Kidney glomerular epithelial cell (primary cell): ENCODE measurements at places on chromosomes 7 and 10.

GRCh38 chr7:23470330-23471105 lies at the start of gene IGF2BP3:
IGF2BP3 (minus strand) TSS chr7:23470491; CDS start chr7:23470110, 381 bp downstream.
- DNase-seq: no peak

DNA sequence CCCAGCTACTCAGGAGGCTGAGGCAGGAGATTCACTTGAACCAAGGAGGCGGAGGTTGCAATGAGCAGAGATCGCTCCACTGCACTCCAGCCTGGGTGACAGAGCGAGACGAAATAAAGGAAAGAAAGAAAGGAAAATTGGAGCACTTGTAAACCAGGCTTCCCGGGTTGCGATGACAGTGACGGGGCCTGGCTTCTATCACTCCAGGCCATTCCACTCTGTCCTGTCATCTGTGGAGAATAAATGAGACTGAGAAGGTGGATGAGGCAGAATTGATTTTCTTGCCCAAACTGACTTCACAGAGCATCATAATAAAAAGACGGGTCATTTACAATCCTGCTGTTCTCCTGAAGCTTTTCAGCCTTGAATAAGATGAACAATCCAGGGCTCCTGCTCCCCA lies 12.1 kb upstream of the KPNA7 start:
- no peak for DNase-seq

GRCh38 chr10:11285171-11285570 lies 267.5 kb downstream of the CELF2 start:
- DNase-seq: no peak

- DNase-seq: no peak
Observed at GRCh38 chr10:72692994-72693781, 1.2 kb downstream of the MCU start.

DNA sequence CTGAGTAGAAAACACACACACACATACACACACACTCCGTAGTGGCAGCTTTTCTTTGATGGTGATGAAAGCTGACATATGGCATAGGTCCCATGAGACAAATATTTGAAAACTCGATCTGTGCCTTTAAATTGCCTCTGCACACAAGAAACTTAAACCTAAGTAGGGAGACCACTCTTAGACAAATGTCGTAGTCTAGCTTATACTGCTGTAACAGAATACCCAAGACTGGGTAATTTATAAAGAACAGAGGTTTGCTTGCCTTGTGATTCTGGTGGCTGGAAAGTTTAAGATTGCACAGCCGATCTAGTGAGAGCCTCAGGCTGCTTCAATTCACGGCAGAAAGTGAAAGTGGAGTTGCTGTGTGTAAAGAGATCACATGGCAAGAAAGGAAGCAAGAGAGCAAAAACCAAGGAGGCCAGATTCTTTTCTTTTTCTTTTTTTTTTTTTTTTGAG lies 489.4 kb upstream of the SORCS1 start:
- peak; percentile 65 for DNase-seq

GRCh38 chr10:31677195-31678138 lies 251.2 kb downstream of the ARHGAP12 start:
- no peak for DNase-seq

DNA sequence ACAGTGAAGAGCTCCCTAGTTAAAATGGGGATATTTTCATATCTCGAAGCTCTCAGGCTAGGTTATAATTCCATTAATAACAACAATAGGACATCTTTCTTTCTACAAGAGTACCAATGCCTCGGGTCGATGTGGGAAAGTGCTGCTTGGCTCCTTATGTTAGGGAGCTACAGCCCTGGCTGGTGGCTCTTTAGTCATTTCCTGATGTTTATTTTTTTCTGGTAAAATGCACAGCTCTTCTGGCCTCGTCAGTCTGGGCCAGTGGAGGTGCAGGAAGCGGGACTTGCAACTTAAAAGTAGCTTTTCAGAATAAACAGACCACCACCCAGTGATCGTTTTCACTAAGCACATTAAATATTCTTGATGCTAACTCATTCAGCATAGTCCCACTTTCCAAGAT lies 58.3 kb downstream of the MKX start:
- no peak for DNase-seq

DNA sequence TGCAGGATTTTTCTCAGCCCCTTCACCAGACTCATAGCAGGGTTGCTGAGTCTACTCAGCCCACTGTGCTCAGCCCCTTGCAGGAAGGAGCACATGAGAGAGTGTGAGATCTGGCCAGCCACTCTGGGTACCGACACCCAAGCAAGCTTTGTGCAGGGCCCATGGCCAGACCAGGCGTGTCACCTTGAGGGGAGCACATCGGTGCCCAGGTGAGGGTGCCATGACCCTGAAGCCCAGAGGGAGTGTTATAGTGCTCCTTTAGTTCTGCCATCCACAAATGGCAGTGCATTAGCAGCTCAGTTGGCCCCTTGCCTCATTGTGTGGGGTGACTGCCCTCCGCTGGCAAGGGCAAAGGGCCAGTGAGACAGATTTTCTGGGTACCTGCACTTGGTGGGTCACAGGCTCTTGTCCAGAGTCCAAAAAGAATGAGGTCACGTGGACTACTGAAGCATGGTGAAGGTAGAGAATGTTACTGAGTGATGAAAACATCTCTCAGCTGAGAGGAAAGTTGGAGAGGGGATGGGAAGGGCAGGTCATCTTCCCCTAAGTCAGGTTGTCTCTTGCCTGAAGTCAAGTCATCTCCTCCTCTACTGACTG lies 181.8 kb downstream of the MACC1 start:
- no peak for DNase-seq

DNA sequence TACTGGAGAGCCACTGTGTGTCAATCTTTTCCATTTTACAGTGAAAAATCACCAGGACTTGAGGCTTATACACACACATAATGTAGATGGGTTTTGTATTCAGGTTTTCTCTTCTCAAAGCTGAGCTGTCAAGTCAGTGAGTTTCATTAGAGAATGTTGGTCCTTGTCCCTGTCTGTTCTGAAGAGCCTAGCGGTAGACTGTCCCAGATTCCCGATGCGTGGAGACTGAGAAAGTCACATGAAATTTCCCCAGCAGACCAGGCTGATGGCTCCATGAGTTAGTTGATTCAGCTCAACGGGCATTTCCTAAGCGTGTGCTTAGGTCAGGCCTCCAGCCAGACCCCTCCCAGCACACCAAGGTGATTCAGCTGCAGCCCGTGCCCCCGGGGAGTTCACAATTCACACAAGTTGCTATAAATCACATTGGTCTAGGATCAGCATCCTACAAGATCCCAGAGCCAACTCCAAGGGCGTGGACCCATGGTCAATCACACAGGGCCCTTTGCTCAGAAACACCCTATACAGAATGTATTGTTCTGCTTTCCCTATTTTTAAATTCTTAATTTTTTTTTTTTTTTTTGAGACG lies 17.2 kb downstream of the CHST15 start:
- no peak for DNase-seq

DNA sequence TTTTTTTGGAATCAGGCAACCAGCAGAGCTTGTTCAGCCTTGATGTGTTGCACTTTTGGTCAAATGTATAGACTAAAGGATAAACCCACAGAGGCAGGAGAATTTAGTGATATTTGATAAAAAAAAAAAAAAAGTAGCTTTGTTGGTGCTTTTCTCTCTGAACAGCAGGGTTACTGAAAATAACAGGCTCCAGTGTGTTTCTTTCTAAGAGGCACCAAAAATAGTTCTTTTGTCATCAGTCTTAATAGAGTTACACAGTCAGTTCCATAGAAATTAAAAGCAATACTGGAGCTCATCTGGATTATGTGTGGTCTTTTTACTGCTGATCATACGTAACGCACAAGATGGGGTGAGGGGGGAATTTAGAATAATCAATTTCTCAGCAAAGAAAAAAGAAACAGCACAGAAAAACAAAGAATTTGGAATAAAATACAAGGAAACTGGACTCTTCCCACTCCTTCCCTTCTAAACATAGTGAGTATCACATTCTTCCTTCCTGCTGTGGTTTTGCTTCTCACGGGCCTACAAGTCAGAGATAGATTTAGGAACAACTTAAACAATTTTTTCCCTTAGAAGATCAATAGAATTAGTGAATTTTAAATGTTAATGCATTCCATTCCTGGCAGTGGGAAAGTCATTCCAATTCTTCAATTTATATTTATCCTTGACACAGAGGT lies 178.8 kb upstream of the AKR1E2 start:
- DNase-seq: no peak

GRCh38 chr7:135731-136645 lies 56.4 kb upstream of the FAM20C start:
- DNase-seq: no peak

DNA sequence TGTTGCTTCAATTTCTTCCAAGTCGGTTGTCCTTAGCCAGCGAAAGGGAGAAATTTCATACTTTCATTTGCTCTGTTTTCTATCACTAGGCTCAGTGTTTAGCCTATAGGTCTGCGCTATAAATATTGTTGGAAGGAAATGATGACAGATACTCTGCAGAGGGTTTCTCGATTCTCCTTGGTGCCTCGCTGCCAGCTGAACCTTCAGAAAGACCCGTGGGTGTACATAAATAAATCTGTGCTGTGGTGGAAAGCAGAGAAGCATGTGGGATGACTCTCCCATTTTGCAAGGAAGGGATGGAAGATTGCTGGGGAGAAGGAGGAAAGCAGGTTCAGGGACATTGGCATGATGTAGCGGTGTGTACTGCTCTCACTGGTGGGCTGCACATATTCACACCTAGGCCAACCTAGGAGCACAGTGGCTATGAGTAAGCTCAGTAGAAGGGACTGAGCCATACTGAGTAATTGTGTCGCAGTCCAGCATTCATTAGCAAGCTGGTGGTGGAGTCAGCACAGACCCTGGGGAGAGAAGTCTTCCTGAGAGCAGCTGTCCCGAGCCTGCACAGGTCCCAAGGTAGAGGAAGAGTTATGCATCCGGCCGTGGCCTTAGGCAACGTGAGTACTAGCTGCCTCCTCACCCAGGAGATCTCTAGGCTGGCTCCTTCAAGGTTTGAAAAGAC lies 50.5 kb downstream of the PNLIPRP3 start:
- no peak for DNase-seq

GRCh38 chr7:79185605-79186004 lies 267.9 kb downstream of the MAGI2 start:
- no peak for DNase-seq

- DNase-seq: no peak
Observed at GRCh38 chr10:125779403-125780327, 4.0 kb upstream of the MMP21 start.

DNA sequence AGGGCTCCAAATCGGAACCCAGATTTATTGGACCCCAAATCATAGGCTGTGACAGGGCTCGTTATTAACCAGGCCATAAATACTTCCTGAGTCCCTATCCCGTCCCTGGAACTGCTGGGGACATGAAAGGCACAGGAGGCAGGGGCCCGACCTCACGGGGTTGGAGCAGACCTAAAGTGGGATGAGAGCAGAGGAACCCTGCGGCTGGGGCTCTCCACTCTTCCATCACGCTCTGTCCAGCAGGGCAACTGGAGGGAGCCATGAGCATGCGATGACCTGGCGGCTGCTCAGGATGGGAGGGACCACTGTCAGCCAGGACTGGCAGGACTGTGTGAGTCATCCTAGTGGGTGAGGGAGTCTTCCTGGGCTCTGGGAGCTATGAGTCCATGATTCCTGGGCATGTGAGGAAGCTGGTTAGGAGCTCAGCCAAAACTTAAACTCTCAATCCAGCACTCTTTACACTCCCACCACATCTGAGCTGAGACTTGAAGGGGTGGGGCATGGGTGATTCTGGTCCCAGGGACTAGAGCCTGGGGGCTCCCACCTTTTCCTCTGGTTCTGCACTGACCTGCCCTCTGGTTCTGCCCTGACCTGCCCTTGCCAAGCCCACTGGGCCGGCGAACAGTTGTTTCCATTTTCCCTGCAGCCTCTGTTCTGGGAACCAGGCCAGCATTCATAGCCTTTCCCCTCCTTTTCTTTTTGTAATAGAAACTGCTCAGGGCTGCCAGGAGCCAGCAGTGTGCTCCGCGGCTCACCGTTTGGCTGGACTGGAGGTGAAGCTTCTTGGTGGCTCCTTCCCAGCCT lies 47.1 kb downstream of the SYPL1 start:
- peak; percentile 96 for DNase-seq

DNA sequence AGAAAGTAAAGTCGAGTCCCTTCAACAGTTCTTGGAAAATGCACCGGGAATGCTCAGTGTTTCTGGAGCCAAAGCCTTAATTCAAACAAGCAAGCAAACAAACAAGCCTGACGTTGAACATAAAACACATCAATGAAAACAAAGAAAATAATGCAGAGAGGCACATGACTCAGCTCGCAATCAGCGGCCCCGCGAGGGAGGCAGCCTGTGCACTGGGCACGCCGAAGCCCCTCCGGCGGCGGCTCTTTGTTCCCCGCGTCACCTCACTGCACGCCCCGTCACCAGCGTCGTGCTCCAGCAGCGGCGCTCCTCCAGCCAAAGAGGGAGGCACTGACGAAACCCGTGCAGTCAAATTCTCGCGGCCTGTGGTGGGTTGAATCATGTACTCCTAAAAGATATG lies 151.5 kb downstream of the DNAJB6 start:
- no peak for DNase-seq

DNA sequence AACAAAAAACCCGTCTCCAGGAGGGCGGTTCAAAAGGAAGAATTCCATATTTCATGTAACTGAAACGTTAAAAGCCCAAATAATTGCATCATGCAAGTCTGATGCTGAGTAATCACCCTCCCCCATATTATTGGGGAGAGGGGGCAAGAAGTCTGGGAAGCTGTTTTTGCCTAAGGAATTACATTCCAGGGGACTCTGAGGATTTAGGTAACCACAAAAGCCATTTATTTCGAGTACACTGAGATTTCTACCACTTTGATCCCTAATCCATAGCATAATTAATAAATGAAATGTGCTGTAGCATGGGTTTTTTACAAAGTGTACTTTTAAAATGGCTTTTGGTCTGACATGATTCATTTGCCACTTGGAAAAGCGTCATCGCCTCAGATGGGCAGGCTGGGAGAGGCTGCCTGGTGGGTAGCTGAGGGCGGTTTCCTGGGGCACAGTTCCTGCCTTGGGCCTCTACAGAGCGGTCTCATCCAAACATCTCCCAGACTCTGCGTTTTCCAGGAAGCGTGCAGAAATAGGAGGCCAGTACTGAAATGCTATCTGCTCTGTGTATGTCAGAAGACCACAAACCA lies 106.5 kb downstream of the TCF7L2 start:
- DNase-seq: peak; percentile 67

DNA sequence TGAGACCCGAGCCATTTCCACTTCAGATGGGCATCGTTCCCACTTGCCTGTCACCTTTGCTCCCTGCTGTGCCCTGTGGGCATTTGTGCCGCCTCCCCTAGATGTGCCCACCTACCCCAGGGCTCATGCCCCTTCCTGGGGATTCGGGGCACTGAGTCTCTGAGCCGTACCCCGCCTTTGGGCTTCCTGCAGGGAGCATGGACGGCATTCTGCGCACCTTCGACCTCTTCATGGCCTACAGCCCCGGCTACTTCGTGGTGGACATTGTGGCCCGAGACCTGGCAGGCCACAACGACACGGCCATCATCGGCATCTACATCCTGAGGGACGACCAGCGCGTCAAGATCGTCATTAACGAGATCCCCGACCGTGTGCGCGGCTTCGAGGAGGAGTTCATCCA lies 36.3 kb upstream of the VSIR start:
- DNase-seq: no peak

GRCh38 chr7:156985101-156985992 lies 25.1 kb downstream of the MNX1 start:
- DNase-seq: no peak

DNA sequence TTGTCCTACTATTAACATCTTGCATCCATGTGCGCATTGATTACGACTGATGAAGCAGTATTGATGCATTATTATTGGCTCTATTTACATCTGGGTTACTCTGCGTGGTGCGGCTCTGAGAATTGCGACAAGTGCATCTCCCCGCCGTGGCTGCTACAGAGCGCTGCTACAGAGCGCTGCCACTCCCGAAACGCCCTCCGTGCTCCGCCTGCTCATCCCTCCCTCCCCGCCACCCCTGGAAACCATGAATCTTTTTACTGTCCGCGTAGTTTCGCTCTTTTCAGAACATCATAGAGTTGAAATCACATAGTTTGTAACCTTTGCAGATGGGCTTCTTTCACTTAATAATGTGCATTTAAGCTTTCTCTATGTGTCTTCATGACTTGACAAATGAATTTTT lies 74.1 kb downstream of the ADARB2 start:
- no peak for DNase-seq
